ENCODE measurements at places on chromosomes 11 and 22.

DNA sequence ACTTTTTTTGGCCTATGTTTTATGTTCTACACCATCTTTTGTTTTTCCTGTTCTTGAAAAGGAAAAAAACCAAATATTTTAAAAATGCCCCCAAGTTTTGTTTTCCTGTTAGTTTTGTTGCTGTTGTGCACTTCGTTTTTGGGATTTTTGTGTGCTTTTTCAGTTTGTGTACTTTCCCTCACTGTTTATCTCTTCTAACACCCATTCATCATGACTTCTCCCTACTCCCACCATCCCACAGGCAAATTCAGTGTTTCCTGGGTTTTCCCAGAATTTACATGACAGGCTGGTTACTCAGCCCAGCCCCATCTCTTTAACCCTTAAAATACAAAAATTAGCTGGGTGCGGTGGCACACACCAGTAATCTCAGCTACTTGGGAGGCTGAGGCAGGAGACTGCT is 15.6 kb downstream of the TMEM123 start:
- DNase-seq = no peak

- no peak for DNase-seq
Observed at GRCh38 chr22:40694411-40694810, 15.1 kb downstream of the MCHR1 start.

GRCh38 chr11:132026746-132027145 is 656.3 kb downstream of the NTM start:
- DNase-seq = no peak

DNA sequence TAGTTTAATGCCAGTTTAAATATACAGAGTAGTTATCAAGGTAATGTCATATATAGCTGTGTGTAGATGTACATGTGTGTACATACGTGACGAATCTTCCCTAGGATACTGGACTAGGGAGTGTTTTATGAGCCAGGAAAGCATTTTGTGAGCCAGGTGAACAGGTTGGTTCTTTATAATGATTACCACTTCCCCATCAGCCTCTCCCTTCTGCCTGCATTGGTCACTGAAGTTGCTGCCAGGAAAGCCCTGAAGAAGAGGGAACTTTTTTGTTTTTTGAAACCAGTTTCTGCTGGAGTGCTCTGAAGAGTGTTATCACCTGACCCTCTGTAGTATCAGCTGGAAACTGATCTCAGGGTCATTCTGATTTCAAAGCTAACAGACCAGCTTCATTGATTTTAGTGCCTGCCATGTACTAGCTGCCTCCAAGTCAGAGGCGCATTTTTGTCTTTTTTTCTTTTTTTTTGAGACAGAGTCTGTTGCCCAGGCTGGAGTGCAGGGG is 14.2 kb upstream of the ST14 start:
- DNase-seq = no peak

- DNase-seq = no peak
Observed at GRCh38 chr22:37501610-37502341, 15.6 kb upstream of the MFNG start.

- no peak for DNase-seq
Observed at GRCh38 chr11:123407130-123407995, 22.7 kb upstream of the GRAMD1B start.

- no peak for DNase-seq
Observed at GRCh38 chr11:114566276-114566675, 6.6 kb upstream of the NXPE1 start.

DNA sequence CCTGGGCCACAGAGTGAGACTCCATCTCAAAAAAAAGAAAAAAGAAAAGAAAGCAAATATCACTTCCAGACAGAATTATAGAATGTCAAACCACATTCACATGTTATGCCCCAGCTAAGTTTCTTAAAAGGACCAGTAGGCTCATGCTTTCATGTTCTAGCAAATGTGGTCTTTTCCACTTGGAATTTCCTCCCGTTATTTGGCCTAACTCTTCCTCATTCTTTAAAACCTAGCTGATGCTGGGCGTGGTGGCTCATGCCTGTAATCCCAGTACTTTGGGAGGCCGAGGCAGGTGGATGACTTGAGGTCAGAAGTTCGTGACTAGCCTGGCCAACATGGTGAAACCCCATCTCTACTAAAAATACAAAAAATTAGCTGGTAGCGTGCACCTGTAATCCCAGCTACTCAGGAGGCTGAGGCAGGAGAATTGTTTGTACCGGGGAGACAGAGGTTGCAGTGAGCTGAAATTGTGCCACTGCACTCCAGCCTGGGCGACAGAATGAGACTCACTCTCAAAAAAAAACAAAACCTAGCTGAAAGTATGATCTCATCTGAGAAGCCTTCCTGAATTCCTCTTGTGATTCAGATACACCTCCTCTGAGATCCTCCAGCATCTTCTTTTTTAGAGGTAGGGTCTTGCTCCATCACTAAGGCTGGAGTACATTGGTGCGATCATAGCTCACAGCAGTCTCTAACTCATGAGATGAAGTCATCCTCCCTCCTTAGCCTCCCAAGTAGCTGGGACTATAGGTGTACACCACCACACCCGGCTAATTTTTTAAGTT is 50.4 kb downstream of the FCHSD2 start:
- no peak for DNase-seq

DNA sequence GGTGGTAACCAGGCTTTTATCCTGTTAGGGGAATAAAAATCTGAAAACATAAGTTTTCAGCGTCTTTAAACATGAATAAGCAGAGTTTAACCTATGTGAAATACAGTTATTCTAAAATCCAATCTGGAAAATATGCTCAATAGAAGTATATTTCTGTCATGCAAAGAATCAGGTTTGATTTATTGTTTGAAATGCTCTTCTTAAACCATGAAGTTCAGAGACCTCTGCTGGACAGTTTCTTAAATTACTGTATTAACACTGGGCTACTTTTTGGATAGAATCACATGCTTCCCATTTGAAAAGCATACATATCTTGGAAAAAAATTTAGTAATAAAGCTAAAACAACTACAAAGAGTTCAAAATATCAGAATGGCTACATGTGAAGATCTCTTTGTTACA is 25.4 kb downstream of the APIP start:
- no peak for DNase-seq
